Stimulated activated CD4-positive, alpha-beta T cell treated with anti-CD3 and anti-CD28 coated beads, Interleukin-4, amount 100 ng/mL, for 4 hours (primary cell): ENCODE measurements at places on chromosomes 3 and 15.

- no peak for DNase-seq
Measured at GRCh38 chr3:18442756-18443664, 17.9 kb upstream of the SATB1 start.

GRCh38 chr15:76333720-76334437 lies 2.7 kb upstream of the ISL2 start:
- DNase-seq = no peak

DNA sequence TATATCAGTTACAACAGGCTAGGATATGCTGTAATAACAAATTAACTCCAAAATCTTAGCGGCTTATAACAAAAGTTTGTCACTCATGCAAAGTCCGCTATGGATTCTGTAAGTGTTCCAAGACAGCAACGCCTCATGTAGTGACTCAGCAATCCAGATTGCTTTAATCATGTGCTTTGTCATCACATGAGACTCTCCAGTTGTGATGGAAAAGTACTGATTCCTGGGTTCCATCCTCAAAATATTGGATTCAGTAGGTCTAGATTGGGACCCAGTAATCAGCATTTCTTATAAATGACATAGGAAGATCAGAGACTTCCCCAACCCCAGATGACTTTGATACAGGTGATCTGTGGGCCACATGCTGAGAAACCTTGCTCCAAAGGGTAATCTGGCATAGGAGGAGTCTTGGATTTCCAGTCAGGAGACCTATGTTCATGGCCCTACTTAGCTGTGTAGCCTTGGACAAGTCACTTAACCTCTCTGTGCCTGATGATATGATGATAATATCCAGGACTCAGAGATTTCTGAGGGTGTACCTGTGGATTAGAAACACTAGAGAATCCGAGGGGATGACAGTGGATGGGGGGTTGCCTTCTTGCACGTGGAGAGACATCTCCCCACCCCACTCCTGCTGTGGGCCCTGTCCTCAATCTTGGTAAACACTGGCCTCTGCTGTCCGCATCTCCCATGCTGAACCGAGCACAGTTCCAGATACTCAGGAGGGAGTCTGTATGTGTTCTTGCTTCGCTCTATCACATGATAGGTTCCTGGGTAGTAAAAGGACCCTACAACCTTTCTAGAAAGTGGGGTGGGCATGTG lies 65.5 kb downstream of the CORO2B start:
- DNase-seq = no peak

DNA sequence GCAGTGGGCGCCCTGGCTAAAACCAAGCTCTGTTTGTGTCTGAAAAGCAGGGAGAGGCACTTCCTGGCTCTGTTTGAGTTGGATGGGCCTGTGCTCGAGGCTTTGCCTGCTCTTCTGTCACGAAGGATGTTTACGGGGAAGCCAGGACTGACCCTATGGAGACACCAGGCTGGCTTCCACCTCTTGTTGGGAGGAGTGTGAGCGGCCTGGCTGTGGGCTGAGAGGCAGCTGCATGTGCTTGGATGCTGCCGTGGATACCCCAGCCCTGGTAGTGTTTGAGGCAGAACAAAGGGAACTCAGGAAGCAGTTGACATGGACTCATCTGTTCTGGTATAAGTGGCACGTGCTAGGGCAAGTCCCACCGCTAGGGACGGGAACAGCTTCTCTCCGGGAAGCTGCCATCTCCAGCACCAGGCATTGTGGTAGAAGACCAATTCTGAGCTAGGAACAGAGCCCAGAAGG lies 17.6 kb upstream of the SLC41A3 start:
- DNase-seq = no peak
